ENCODE measurements at places on chromosomes 16 and 17.

DNA sequence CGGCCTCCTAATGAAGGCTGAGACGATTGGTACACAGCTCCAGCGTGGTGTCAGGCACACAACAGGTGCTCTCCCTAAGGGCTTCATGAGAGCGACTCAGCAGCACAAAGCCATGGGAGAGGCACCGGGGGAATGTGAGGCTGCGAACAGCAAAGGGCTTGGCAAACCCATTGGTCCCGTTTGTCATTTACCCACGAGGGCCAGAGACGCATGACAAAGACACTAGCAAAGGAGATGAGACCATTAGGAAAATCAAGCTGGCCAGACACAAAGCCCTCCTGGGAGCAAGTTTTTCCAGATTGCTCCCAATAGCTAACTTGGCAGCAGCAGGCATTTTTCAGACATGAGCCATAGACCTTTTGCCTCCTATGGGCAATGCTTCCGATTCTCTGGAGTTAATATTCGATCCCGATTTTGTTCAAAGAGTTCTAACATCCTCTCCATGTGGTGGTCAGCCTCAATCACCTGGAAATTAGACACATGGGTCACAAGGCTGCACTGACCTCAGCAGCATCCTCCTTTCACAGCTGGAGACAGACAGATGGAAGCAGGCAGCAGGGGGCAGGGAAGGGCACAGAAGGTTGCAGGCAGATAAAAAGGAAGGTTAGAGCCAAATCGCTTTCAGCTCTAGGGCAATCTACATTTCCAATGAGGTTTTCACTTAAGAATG lies 38.2 kb downstream of the TK2 start:
- no peak overlapping the region for H3K27ac ChIP-seq
- peaks cover 27% of the 10 kb centered on the region for H3K4me1 ChIP-seq
- H3K36me3 ChIP-seq: no peaks in the 10 kb centered on the region
- H3K4me3 ChIP-seq: no peak overlapping the region
- no peaks in the 10 kb centered on the region for H3K27me3 ChIP-seq

- no peak for DNase-seq
- peaks cover 10% of the 10 kb centered on the region for H3K4me1 ChIP-seq
- no peak overlapping the region for H3K4me3 ChIP-seq
- no peak overlapping the region for H3K27ac ChIP-seq
- no peaks in the 10 kb centered on the region for H3K27me3 ChIP-seq
Measured at GRCh38 chr16:69318911-69319289, 7.8 kb downstream of the VPS4A start.

- no peaks in the 10 kb centered on the region for H3K36me3 ChIP-seq
- peak overlapping the region; percentile 79 for H3K27ac ChIP-seq
- DNase-seq: peak; percentile 93
- H3K4me3 ChIP-seq: no peak overlapping the region
- peaks cover 34% of the 10 kb centered on the region for H3K4me1 ChIP-seq
- H3K27me3 ChIP-seq: peaks cover 6% of the 10 kb centered on the region
Measured at GRCh38 chr16:85306071-85306792, 194.0 kb upstream of the CIBAR2 start.

GRCh38 chr17:60579551-60579950 lies 20.4 kb upstream of the PPM1D start:
- H3K4me3 ChIP-seq: no peak overlapping the region
- H3K4me1 ChIP-seq: peaks cover 4% of the 10 kb centered on the region
- no peak for DNase-seq
- H3K36me3 ChIP-seq: no peaks in the 10 kb centered on the region

- no peak for DNase-seq
- no peak overlapping the region for H3K4me3 ChIP-seq
- H3K4me1 ChIP-seq: peaks cover 6% of the 10 kb centered on the region
- no peaks in the 10 kb centered on the region for H3K27me3 ChIP-seq
- no peak overlapping the region for H3K27ac ChIP-seq
Measured at GRCh38 chr17:51079049-51079448, 41.6 kb downstream of the SPAG9 start.

DNA sequence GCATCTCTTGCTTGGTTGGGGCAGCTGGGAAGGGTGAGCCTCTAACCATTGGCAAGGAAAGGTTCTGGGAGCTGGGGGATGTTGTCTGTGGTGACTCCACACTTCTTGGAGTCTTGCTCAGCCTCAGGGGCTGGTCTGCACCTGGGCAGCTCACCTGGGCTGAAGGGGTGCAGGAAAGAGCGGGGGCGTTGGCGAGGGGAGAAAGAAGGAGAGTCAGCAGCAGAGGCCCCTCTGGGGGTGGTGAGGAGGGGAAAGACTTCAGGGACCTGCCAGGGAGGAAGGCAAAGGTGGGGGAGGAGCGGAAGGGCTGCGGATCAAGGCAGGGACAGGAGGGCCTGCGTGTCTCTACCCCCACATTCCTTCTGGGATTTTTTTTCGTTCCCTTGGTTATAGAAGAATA lies 47.7 kb downstream of the CCDC42 start:
- H3K27ac ChIP-seq: no peak overlapping the region
- no peaks in the 10 kb centered on the region for H3K4me1 ChIP-seq
- H3K36me3 ChIP-seq: no peaks in the 10 kb centered on the region
- peaks cover 21% of the 10 kb centered on the region for H3K27me3 ChIP-seq
- no peak overlapping the region for H3K4me3 ChIP-seq

- peaks cover 82% of the 10 kb centered on the region for H3K4me1 ChIP-seq
- H3K27ac ChIP-seq: peak overlapping the region; percentile 29
- no peaks in the 10 kb centered on the region for H3K27me3 ChIP-seq
- DNase-seq: no peak
Measured at GRCh38 chr16:28165598-28165997, 46.2 kb downstream of the XPO6 start.

DNA sequence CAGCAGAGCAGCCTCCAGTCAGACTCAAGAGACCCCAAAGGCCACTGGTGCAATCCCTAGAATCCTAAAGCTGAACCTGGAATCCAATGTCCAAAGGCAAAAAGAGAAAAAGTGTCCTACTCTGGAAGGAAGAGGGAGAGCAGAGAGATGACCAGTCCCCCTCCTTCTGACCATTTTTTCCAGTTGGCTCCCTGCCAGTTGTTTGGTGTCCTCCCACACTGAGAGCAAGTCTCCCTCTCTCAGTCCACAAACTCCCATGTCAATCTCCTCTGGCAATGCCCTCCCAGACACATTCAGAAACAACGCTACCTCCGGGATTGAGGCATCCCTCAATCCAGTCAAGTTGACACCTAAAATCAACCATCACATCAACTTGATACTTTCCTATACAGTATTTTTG lies 4.3 kb upstream of the CLEC19A start:
- no peak for DNase-seq
- H3K36me3 ChIP-seq: no peaks in the 10 kb centered on the region
- no peak overlapping the region for H3K4me3 ChIP-seq
- H3K27me3 ChIP-seq: peaks cover 4% of the 10 kb centered on the region

DNA sequence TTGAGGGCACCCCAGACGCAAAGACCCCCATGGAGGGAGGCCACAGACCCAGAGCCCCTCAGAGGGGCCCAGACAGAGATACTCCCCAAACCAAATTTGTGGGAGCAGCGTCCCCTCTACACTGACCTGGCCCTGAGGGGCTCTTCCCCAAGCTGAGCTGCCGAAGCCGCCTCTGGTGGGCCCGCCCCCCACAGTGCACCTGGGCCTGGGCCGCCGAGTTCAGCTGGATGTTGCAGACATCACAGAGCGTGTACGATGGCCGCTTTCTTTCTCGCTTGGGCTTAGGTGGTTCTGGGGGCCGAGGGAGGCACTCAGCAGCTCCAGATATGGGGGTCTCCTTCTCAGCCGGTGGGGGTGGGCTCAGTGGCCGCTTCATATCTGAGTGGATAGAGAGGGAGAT lies 12.3 kb upstream of the C17orf113 start:
- no peak overlapping the region for H3K4me3 ChIP-seq
- H3K4me1 ChIP-seq: peaks cover 5% of the 10 kb centered on the region
- peaks cover 2% of the 10 kb centered on the region for H3K27me3 ChIP-seq
- no peak overlapping the region for H3K27ac ChIP-seq
- H3K36me3 ChIP-seq: no peaks in the 10 kb centered on the region

- H3K27ac ChIP-seq: no peak overlapping the region
- no peaks in the 10 kb centered on the region for H3K36me3 ChIP-seq
- H3K4me1 ChIP-seq: peaks cover 10% of the 10 kb centered on the region
- H3K4me3 ChIP-seq: no peak overlapping the region
- H3K27me3 ChIP-seq: peaks cover 13% of the 10 kb centered on the region
- no peak for DNase-seq
Measured at GRCh38 chr17:81037798-81038733, 3.1 kb downstream of the BAIAP2 start.

DNA sequence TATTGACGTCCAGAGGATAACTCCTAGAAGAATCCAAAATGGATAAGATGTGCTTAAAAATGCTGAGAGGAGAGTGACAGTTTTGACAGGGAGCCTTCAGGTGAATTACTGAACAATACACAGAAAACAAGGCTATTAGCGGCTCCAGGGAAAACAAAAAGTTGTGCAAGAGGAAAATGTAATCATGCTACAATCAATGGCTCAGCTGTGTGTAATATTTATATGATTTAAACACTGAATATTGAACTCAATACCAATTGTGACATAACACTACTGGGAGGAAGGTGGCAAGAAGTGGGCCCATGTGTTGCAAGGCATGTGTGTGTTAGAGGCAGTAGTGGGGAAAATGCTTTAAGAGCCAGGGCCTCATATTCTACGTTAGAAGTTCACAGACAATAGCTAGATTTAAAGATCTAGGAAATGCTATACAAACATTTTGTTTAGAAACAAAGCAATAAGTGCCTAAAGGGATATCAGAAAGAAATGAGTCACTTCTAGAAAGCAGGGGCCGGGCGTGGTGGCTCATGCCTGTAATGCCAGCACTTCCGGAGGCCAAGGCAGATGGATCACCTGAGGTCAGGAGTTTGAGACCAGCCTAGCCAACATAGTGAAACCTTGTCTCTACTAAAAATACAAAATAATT lies 253.2 kb upstream of the IRX5 start:
- H3K4me1 ChIP-seq: no peaks in the 10 kb centered on the region
- no peak for DNase-seq
- no peak overlapping the region for H3K27ac ChIP-seq
- peaks cover 3% of the 10 kb centered on the region for H3K27me3 ChIP-seq

- H3K36me3 ChIP-seq: no peaks in the 10 kb centered on the region
- no peak overlapping the region for H3K4me3 ChIP-seq
- peaks cover 45% of the 10 kb centered on the region for H3K4me1 ChIP-seq
- DNase-seq: peak; percentile 32
- peak overlapping the region; percentile 50 for H3K27ac ChIP-seq
Measured at GRCh38 chr16:79047337-79047736, 553.2 kb downstream of the MAF start.

GRCh38 chr17:63150490-63150889 lies 184.5 kb downstream of the TANC2 start:
- no peaks in the 10 kb centered on the region for H3K27me3 ChIP-seq
- no peak overlapping the region for H3K4me3 ChIP-seq
- DNase-seq: no peak
- H3K4me1 ChIP-seq: peaks cover 9% of the 10 kb centered on the region
- H3K27ac ChIP-seq: no peak overlapping the region
- H3K36me3 ChIP-seq: no peaks in the 10 kb centered on the region

DNA sequence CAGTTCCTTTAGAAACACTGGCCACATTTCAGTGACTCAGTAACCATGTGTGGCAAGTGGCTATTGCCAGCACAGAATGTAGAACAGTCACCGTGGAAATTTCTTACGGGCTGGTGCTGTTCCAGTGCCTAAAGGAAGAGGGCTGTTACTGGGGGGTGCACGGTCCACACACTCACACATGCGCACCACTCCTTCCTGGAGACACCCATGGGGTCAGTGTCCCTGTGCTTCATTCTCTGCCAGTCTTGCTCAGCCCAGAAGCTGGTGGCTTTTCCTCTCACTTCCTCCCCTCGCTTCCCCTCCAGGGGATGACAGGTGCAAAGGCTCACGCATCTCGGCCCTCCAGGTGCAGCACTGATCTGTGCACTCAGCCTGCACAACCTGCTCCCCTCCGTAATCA lies 115.6 kb downstream of the CCDC182 start:
- no peaks in the 10 kb centered on the region for H3K27me3 ChIP-seq
- DNase-seq: no peak
- H3K36me3 ChIP-seq: peaks cover 25% of the 10 kb centered on the region
- no peak overlapping the region for H3K4me3 ChIP-seq

Measured in activated CD4-positive, alpha-beta memory T cell treated with anti-CD3 and anti-CD28 coated beads for 36 hours (primary cell).